Osteoblast (primary cell): ENCODE measurements at places on chromosomes 3 and 15. TPM values are rescaled to one million over a fixed set of nuclear protein-coding genes. Genes with fewer than 3 reads are reported as not detected.

GRCh38 chr3:24197809-24198208 lies 252.7 kb downstream of the NR1D2 start:
- no peak for DNase-seq

DNA sequence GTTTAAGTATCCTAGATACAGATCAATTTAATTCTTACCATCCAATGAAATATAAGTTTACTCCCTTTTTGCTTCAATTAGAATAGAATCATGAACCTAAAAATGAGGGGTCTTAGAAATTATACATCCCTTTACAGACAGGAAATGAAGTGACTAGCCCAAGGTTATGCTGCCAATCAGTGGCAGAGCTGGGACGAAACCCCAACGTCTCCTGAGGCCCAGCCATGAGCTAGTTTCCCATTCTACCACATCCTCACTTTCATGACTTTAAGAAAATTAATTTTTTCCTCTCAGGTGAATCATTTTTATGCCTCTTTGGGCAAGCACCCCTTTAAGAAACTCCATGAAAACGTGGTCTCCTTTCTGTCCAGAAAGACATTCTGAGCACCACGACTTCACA lies 11.2 kb downstream of the LRIG1 start:
- DNase-seq: no peak

DNA sequence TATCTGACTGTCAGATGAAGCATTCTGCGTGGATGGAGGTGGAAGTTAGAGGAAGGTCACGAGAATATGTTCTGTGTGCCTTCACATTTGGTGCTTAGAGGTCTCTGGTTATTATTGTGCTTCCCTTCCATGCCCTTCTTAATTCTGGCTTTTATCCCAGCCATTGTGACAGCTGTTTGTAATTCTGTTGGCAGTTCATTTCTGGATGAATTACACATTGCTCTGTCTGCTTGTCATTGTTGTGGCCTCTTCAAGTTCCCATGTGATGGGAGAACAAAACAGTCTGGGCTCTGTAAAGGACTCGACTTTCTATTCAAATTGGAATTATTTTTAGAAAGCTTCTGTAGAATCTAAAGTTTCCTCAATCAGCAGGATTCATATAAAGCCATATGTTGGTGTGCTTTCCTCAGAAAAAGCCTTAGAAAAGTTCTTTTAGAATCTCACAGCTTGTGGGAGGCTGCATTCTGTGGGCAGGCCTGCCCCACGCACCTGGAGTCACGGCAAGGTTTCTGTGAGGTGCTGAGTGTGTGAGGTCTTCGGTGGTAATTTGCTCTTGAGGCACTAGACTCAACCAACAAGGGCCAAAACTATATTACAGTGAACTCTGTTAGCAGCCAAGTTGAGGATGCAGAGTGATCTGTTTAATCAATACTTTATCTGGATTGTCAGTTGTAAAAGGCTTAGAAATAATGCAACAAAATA lies 397.4 kb upstream of the AZI2 start:
- no peak for DNase-seq

- DNase-seq: no peak
Observed at GRCh38 chr15:39594446-39595337, 13.8 kb downstream of the THBS1 start.

GRCh38 chr3:180325958-180326357 lies 276.0 kb upstream of the TTC14 start:
- peak; percentile 36 for DNase-seq

DNA sequence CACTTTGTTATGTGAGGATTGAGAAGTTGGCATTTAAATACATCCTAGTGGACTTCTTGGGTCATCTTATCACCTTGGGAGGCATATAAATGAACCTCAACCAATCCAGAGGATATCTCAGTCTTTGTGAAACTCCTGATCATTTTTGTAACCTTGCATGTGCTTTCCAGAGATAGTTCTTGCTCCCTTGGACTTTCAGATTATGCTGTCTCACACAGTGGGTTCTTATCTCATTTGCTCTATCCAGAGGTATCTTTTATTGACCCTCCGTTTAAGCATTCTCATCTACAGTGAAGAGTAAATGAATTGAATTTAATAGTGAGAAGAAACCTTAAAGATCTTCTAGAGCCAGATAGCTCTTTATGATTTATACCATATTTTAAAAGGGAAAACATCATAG lies 10.4 kb downstream of the ARMC8 start:
- no peak for DNase-seq

DNA sequence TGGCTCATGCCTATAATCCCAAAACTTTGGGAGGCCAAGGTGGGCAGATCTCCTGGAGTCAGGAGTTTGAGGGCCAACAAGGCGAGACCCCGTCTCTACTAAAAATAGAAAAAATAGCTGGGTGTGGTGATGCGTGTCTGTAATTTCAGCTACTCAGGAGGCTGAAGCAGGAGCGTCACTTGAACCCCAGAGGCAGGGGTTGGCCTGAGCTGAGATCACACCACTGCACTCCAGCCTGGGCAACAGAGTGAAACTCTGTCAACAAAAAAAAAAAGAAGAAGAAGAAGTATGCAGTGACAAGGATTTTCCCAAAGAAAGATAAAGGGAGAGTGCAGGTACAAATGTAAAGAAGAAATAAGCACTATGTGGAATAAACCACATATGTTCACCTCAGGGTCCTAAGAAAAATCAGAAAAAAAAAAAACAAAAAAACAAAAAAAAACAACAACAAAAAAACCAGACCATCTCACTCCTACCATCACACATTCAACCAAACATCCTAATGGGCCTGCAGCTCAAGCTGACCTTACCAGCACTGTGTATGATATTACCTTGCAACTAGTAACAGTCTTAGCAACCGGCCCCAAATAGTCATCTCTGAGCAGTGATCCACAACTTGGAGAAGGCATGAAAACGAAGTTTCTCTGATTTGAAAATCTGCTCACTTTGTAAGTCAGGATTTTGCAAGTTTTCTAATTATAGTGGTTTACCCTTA lies 296.7 kb upstream of the PROK2 start:
- no peak for DNase-seq

DNA sequence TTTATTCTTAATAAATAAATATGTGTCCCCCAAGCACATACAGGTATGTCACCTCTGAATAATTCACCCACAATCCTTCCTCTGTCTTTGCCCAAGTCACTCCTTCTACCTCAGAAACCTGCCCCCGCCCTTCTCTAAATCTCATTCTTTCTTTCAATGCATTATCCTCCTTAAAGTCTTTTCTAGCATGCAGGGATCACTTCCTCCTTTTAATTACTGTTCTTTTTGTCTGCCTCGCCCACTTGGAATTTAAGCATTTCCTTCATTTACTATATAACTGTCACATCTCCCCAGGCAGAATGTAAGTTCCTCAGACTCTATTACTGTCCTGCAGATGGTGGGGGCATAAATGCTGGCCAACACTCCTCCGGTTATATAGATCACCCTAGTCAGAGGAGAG lies 7.8 kb downstream of the CCDC80 start:
- no peak for DNase-seq

DNA sequence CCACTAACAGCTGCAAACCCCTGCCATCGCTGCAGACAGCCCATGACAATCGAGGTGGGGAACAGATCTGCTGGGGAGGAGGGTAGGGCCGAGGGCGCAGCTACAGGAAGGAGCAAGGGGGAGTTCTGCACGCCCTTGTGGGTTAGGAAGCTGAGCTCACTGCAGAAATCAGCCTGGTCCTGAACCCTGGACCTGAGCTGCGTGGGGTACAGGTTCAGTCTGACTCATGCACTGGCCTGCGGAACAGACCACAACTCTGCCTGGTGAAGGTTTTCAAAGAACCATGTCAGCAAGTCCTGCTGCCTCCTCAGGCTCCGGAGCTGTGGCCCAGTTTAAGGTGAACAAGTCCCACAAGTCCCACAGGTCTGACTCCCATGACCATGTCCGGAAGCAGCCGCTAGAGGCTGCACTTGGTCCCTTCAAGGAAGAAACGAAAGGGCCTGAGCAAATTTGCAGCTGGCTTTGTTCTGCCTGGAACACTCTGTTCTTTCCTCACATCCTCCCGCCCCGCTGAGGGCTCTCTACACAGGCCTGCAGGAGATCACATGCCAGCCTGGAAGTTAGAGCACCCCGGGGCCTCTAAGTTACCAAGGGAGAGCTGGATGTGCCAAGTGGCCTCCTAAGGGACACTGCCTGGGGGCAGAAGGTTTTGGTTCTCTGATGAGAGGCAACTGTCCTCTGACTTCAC lies 49.4 kb upstream of the AKAP13 start:
- peak; percentile 73 for DNase-seq

GRCh38 chr3:142056656-142057330 lies 92.6 kb downstream of the TFDP2 start:
- DNase-seq: no peak

DNA sequence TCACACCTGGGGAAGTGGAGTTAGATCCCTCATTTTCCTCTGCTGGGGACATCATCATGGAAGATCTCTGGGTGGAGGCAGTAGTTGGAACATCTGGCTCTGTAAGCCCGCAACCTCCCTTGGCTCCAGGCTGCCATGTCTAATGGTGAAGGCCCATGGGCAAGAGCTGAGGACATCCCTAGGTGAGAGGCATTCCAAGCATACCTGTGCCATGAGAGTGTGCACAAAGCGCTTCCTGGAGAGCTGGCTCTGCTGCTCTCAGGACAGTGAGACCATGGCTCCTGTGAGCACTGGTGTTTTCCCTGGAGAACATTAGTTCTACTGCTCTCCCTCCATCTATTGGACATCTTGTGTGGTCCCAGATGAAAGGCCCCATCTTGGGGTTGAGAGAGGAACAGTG lies 7.7 kb downstream of the MAPKAPK3 start:
- DNase-seq: no peak

DNA sequence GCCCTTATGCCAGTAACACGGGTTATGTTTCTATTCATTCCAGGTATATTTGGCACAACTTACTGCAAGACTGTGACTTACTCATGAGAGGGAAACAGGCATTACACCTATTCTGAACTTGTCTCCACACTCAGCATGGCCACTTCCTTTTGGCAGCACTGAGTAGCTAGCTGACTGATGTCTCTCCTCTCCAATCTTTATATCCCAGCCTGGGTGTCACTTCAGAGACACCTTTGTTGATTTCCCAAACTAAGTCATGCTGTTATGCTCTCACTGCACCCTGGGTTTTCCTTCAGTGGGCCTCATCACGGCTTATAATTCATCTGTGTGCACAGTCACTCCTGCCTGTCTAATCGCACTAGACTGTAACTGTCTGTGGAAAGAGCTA lies 114.8 kb downstream of the MYLK start:
- DNase-seq: no peak

DNA sequence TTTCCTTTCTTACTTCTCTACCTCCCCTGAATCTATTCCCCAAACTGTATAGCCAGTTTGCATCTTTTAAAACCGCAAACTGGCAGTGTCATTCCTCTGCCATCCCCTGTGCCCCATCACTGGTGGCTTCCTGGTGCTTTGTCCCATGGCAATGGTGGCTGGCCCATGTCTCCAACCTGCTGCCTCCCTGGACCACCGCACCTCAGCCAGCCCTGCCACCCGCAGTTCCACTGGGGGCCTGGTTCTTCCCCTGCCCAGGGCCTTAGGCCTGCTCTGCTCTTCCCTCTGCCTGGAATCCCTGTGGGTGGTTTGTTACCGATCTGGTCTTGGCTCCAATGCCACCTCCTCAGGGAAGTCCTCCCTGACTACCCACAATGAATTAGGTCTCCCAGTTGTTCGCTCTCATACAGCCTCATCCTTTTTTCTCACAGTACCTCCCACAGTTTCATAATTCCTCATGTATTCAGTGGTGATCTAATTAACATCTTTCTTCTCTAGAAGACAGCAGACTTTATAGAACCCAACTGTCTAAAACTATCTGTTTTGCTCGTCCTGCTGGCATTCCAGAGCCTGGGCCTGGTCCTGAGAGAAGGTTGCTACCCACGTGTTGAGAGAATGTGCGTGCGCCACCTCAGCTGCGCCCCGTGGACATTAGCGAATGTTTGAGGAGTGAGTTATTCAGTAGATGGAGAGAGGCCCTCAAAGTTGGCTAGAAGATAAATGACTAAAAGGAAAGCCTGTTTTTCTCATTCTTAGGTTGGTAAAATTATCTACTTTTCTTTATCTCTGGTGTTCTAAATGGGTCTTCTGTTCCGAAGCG lies 130.1 kb downstream of the DNAJB8 start:
- no peak for DNase-seq

DNA sequence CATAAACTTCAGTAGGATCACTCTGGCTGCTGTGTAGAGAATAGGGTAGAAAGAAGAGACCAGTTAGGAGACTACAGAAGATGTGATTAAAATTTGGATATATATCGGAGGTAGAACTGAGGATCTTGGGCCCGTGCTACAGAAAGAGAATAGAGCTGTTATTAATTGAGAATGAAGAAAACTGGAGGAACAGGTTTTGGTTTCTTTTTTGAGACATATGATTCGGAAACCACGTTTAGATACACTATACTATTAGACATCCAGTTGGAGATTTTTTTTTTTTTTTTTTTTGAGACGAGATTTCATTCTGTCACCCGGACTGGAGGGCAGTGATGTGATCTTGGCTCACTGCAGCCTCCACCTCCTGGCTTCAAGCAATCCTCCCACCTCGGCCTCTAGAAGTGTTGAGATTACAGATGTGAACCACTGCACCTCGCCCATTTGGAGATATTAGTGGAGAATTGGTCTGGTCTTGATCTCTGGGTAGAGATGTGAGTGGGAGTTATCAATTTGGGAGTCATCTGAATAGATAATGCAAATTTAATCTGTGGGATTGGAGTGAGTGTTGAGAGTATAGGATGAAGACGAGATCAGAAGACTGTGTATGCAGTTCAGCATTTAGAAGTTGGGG lies 50.9 kb downstream of the TCF12 start:
- peak; percentile 51 for DNase-seq

DNA sequence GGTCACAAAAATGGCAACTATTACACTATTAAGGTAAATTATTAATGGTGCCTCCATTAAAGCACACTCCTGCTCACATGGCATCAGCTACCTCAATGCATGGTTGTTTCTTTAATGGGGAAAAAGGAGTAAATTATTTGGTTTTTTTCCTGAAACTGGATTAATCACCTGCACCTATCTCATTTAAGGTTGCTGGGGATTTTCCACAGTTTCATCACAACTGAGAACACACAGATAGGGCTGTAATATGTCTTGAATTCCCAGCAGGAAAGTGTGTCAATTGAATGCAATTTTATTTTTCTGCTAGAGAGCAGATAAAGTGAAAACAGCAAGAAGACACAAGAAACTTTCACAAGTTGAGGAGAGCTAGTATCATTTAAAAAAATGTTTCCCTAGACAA lies 36.4 kb downstream of the RFTN1 start:
- DNase-seq: no peak

The DET1 gene
- total RNA-seq: 7.6 and 9.4 TPM in 2 replicates

The LPP gene
- total RNA-seq: 73.4 and 77.4 TPM in 2 replicates

The FSD2 gene
- total RNA-seq: not detected in 2 replicates

The CEP152 gene
- 4.3 and 5.0 TPM in 2 replicates for total RNA-seq

The MUSTN1 gene
- 1.4 TPM in 1 of 2 replicates, not detected in the other for total RNA-seq

The EPHA3 gene
- total RNA-seq: 10.9 and 12.7 TPM in 2 replicates

The FANCD2OS gene
- not detected in 2 replicates for total RNA-seq

The SLC6A20 gene
- not detected in 2 replicates for total RNA-seq

The SPSB4 gene
- not detected in 2 replicates for total RNA-seq
